Activated naive CD4-positive, alpha-beta T cell (primary cell): ENCODE measurements at places on chromosomes 13 and 19.

DNA sequence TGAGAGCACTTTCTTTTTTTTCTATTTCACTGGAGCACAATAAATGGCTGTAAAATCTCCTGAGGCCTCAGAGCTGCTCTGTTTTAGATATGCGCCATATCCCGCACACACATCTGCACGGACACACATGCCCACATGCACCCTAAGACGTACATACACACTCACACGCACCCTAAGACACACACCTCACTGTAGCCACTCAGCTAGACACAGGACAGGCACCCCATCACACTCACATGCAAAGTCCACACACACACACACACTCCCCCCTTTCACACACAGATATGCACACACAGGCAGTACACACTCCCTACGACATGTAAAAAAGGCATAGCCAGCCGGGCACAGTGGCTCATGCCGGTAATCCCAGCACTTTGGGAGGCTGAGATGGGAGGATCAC lies 8.8 kb downstream of the ELOF1 start:
- no peak for DNase-seq

GRCh38 chr19:18716857-18717256 lies 33.4 kb downstream of the CRTC1 start:
- no peak for DNase-seq

DNA sequence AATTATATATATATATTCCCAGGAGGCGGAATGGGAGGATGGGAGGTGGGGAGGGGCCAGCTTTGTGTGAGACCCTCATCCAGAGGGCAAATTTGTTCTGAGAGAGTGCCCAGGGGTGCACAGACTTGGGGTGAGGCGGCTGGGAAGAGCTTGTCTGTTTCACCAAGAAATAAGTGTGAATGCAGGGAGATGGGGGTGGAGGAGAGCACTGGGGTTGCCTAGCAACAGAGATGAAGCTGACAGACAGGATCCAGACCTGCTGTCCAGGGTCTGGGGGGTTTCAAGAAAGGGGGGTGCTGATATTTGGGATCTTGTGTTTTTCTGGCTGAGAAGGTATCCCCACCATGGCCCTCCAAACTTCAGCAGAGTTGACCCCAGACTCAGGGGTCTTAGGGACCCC lies 18.6 kb upstream of the TNFAIP8L1 start:
- DNase-seq: no peak

- no peak for DNase-seq
These were observed 72.4 kb upstream of the CLDN10 start for GRCh38 chr13:95480131-95480545.

- DNase-seq: no peak
These were observed 441.0 kb downstream of the KLF12 start for GRCh38 chr13:73693215-73693614.

- DNase-seq: no peak
These were observed 84.6 kb downstream of the CYSLTR2 start for GRCh38 chr13:48738311-48738710.

GRCh38 chr13:35378939-35379338 lies 97.5 kb downstream of the MAB21L1 start:
- DNase-seq: no peak

- no peak for DNase-seq
These were observed 1.1 kb downstream of the ZFP30 start for GRCh38 chr19:37654118-37654517.

GRCh38 chr19:42090672-42091071 lies 14.7 kb downstream of the ZNF574 start:
- no peak for DNase-seq

DNA sequence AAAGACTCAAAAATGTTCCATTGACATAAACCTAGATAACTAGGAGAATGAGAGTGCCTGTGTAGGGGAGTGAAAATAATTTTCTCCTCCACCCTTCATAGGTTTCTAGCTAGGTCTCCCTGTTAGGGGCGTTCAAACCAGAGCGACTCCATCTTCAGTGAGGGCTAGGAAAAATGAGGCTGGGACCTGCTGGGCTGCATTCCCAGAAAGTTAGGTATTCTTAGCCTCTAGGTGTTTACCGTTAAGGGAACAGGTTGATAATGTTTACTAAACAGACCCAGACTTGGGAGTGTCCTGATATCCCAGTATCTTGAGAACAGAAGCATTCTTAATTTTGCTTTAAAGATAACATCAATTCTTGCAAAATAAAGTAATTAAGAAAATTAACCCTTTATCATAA lies 20.1 kb downstream of the PABPC3 start:
- no peak for DNase-seq

GRCh38 chr13:89205856-89206520 lies 1534.8 kb downstream of the SLITRK5 start:
- no peak for DNase-seq

GRCh38 chr13:40508127-40508526 lies 158.3 kb downstream of the FOXO1 start:
- no peak for DNase-seq

- DNase-seq: no peak
These were observed 5.5 kb upstream of the RANBP3 start for GRCh38 chr19:5983367-5983955.

- DNase-seq: peak; percentile 15
These were observed 21.1 kb upstream of the ZNF766 start for GRCh38 chr19:52248241-52248640.

- DNase-seq: no peak
These were observed 2.5 kb downstream of the KANK3 start for GRCh38 chr19:8340341-8341096.

DNA sequence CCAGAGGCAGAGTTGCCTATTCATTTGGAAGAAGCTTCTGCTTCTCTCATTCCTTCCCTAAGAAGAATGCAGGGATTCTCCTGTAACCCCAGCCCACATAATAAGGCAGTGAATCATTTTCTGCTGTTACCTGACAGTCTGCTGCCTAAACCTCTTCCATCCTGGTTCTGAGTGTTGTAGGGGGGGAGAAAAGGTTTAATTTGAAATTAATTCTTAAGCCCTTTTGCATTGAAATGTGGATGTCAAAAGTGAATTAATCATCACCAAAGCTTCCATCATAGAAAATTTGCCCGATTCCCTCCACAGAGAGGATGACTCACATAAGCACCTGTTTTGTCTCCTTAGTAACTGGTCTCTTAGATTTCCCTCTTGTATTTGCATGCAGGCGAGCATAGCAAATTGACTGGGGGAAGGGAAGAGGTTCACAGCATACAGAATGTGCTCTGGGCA lies 146.7 kb upstream of the FNDC3A start:
- no peak for DNase-seq

GRCh38 chr13:94053986-94054593 lies 425.4 kb downstream of the DCT start:
- DNase-seq: no peak

DNA sequence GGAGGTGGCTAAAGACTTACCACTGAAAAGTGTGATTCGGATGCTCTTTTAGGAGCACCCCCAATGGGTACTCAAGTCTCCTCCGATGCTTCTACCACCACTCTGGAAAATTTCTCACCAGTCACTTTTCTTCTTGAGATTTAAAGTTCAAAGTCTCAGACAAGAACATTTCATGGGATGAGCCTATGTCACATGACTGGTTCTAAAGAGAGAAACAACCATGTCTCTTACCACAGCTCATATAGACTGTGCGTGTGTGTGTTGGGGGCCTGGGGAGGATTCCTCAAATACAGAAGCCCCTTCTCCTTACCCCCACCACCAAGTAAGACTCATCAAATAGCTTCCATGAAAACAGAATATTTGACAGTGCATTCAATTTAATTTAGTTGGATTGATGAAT lies 181.7 kb upstream of the MIR17HG start:
- DNase-seq: no peak

- no peak for DNase-seq
These were observed 1.9 kb downstream of the ZNF586 start for GRCh38 chr19:57771417-57771816.

GRCh38 chr13:48162217-48162616 lies 67.3 kb upstream of the MED4 start:
- no peak for DNase-seq

- DNase-seq: no peak
These were observed 1.7 kb downstream of the YJEFN3 start for GRCh38 chr19:19530423-19530804.

DNA sequence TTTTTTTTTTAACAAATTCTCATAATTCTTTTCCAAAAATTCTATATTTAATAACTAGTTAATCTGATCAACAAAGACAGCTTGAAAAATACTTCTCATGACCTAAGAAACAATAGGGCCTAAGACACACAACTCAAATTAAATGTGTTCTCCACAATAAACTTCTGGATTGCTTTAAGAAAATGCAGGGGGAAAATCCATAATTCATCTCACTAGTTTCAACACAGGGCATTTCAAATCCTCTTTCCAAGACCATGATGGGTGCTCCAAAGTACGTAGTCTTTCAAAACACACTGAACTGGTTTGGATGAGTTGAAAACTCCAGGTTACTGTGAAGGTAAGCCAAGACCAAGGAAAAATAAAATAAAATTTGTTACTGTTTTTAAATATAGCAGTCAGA lies 62.6 kb downstream of the DCLK1 start:
- no peak for DNase-seq

DNA sequence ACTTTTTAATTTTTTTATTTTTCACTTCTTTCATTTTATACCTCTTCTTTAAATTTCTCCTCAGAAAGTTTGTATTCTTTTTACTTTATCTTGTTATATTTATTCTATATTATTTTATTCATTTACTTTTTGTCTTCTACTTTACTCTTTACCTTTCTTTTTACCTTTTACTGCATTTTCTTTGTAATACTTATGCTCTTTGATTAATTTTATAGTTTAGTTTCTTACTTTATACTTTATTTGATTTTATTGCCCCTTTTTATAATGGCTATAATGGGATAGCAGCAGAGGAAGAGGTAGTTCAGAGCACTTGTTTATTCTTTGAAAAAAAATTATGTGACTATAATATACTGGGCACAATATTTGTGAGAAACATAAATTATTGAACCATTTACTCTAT lies 542.6 kb upstream of the SPRY2 start:
- no peak for DNase-seq

DNA sequence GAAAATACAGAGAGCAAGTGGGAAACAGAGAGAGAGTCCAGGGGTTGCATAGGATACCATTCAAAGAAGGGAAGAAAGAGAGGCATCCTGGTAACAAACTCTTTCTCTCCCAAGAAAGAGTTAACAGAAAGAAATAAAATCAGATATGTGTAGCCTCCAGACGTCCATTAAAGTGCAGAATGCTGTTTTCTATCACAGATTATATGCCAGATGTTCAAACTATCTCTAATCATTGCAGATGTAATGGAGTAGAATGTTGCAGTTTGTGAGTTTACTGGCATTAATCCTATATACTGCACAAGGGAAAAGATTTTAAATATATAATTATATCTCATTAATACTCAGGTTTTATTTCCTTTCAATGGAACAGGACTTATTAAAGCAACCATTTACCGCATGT lies 369.4 kb downstream of the ZNF536 start:
- DNase-seq: no peak

- DNase-seq: no peak
These were observed 213.4 kb downstream of the TSHZ3 start for GRCh38 chr19:31135841-31136240.

GRCh38 chr13:34411894-34412293 lies 530.2 kb upstream of the NBEA start:
- DNase-seq: no peak

- no peak for DNase-seq
These were observed 467.7 kb upstream of the NBEA start for GRCh38 chr13:34474187-34474868.

- DNase-seq: no peak
These were observed 211.2 kb upstream of the EDNRB start for GRCh38 chr13:78129823-78130222.

GRCh38 chr19:18308948-18309325 lies 13.9 kb downstream of the LSM4 start:
- no peak for DNase-seq

- peak; percentile 13 for DNase-seq
These were observed 8.2 kb downstream of the MTIF3 start for GRCh38 chr13:27442071-27442647.

- no peak for DNase-seq
These were observed 177.3 kb upstream of the ZNF507 start for GRCh38 chr19:32168111-32168510.

DNA sequence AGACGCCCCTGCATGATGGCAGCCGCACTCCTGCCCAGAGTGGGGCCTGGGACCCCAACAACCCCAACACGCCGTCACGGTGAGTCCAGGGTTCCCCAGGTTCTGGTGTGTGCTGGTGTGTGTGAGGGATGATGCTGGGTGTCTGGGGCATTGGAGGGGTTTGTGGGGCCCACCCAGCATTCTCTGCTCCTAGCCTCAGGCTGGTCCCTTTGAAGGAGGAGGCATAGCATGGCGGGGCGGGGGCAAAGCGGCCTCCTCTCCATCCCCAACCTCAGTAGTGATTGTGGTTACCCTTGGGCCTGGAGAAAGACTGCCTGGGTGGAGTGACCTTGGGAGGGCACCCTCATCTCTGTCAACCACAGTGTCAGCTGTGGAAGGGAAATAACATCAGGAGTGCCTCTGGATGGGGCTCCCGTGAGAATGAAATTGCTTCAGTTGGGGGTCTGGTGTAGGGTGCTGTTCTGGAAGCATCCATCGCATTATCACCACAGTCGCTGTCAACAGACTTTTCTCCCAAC lies 7.1 kb upstream of the TIMM50 start:
- no peak for DNase-seq

DNA sequence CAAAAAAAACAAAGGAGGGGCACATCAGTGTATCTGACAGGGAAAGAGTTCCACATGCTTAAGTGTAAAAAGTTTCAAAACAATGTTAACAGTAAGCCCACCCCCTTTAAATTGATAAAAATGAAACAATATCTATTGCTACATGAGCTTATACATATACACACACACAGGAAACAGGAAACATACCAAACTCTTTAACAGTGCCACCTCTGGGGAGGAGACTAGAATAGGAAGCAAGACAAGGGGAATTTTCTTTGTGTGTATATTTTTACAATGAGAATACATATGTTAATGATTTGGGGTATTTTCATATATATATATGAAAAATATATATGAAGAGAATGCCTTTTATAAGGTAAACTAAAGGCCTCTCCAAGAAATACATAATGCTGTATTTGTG lies 44.7 kb downstream of the TPT1 start:
- DNase-seq: no peak

GRCh38 chr13:87376081-87376480 lies 295.1 kb upstream of the SLITRK5 start:
- DNase-seq: no peak

DNA sequence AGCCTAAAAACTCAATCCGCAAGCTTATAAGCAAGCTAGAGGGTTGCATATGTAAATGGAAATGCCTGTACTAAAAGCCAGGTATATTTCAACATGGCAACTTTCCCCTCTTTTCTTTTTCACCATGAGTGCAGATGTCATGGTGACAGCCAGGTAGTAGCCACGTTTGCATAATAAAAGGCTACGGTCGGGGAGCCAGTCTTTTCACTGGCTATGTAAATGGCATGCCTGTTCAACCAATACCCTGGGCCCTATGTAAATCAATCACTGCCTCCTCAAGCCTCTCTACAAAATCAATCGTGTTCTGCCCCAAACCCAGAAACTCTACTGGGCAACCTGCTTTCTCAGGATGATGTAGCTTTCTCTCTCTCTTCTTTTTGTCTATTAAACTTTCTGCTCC lies 87.4 kb downstream of the ZNF100 start:
- no peak for DNase-seq

- DNase-seq: no peak
These were observed 17.9 kb upstream of the CSNK1A1L start for GRCh38 chr13:37123337-37123736.
